Transverse colon (tissue), 4 donors: ENCODE measurements at places on chromosomes 13 and 19. TPM values are rescaled to one million over a fixed set of nuclear protein-coding genes. Genes with fewer than 3 reads are reported as not detected.

Gene KLK12
- 0.41 TPM for total RNA-seq

- peaks cover 7% of the 10 kb centered on the region for H3K4me1 ChIP-seq
- H3K4me3 ChIP-seq: no peak overlapping the region
- no peak overlapping the region for H3K27ac ChIP-seq
- no peak for DNase-seq
- no peaks in the 10 kb centered on the region for H3K36me3 ChIP-seq
Measured at GRCh38 chr19:618674-619285, 14.6 kb downstream of the POLRMT start.

Gene INAFM1
- 17.2 TPM for total RNA-seq

DNA sequence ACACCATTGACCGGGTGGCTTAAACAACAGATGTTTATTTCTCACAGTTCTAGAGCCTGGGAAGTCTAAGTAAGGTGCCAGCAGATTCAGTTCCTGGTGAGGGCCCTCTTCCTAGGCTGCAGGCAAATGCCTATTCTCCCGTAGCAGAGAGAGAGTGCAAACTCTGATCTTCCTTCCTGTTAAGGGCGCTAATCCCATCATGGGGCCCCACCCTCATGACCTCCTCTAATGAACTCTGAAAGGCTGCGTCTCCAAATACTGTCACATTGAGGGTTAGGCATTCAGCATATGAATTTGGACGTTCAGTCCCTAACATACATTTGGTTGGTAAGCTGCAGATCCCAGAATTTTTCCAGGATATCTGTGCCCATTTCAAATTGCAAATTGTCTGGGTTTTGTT, 128.8 kb downstream of the GGACT start:
- no peak overlapping the region for H3K27ac ChIP-seq
- H3K4me3 ChIP-seq: no peak overlapping the region
- DNase-seq: no peak

- peaks cover 100% of the 10 kb centered on the region for H3K27me3 ChIP-seq
- no peak overlapping the region for H3K4me3 ChIP-seq
- no peak overlapping the region for H3K27ac ChIP-seq
- no peak for DNase-seq
- H3K4me1 ChIP-seq: peaks cover 17% of the 10 kb centered on the region
Measured at GRCh38 chr19:49067554-49067953, 2.9 kb upstream of the NTF4 start.

DNA sequence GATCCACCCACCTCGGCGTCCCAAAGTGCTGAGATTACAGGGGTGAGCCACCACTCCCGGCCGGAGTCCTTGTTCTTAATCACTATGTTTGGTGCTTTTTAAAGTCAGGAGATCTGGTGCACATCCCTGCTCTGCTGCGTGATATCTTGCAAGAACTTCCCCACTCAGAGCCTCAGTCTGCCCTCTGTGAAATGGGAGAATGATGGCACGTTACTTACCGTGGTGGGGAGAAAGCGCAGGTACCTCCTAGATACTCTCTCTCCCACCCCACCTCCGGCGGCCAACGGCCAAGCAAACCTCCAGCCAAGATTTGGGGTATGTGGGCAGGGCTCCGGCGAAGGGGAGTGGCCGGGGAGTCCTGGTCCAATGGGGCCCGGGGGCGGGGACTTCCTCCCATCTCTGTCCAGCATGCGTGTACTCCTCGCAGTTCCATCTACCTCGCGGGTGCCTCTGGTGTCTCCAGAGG, at the start of gene RYR1:
TSS of gene RYR1 (plus strand) at position 424 of the 466 bp plus-strand sequence. CDS start 139 bp downstream, outside the sequence.
- H3K4me1 ChIP-seq: no peaks in the 10 kb centered on the region
- H3K36me3 ChIP-seq: no peaks in the 10 kb centered on the region

Gene KANK2
- total RNA-seq: 339 TPM

GRCh38 chr19:40177286-40178070, 13.7 kb upstream of the MAP3K10 start:
- no peaks in the 10 kb centered on the region for H3K27me3 ChIP-seq
- H3K4me1 ChIP-seq: no peaks in the 10 kb centered on the region
- H3K27ac ChIP-seq: no peak overlapping the region
- no peak overlapping the region for H3K4me3 ChIP-seq
- no peak for DNase-seq
- no peaks in the 10 kb centered on the region for H3K36me3 ChIP-seq
